ENCODE measurements at places on chromosomes 1 and 21.

GRCh38 chr1:14136152-14136763, 436.3 kb downstream of the PRDM2 start:
- no peak for DNase-seq

- no peak for DNase-seq
Measured at GRCh38 chr1:50488356-50488755, 65.1 kb upstream of the DMRTA2 start.

DNA sequence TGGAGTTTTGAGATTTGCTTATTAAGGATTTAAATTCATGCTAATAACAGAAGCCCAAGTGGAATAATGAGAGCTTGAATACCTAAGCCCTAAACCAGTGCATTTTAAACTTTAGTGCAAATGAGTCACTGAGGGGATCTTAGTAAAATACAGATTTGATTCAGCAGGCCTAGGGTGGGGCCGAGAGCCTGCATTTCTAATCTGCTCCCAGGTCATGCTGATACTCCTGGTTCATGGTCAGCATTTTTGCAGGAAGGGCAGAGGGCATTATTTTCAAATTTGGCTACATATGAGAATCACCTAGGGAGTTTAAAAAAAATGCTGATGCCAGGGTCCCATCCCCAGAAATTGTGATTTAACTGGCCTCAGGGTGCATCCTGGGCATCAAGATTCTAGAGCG, 39.3 kb downstream of the DNTTIP2 start:
- DNase-seq, result no peak

DNA sequence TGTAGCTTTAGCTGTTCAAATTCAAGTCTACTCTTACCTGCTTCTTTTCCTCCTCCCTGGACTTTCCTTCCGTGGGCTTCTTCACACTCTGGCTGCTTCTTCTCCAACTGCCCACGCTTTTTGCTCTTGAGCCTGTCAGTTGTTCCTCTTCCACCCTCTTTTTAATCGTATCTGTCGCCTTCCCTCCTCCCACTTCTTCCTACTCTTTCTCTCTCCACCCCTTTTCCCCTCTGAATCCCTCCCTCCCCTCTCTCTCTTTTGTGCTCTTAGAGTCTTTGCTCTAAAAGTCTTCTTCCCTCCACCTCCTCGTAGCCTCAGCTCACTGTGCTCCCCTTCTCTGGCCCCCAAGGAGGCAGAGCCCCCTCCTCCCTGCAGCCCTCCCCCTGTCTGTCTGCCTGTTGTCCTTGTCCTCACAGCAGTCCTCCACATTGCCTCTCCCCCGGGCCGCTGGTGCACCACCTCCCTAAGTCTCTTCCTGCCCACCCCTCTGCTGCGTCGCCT, 12.9 kb upstream of the GJA5 start:
- no peak for DNase-seq

DNA sequence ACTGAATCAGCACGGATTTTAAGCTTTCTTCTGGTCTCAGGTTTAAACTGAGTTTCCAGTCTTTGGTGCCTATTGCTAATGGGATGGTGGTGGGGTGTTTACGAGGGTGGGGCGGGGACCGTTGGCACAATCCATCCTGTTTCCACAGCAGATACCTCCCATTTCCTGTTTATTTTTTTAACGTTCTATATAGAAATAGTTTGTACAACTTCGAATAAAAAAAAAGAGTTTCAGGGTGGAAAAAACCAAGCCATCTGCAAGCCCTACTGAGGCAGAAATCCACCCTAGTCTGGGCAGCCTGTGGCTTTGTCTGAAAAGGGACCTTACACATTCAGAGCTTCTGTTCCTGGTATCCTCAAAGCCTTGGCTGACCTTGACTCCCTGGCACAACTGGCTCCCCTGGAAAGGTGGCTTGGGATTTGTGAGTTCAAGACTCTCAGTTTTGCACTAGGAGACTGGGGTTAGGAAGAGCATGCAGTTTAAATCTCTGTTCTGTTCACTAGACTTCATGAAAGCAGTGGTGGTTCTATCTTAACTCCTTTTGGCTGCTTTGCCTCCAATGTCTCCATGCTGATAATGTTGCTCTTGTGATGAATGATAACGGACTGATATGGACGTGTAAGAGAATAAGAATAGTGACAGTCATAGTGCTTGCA, 46.7 kb downstream of the VANGL2 start:
- no peak for DNase-seq

DNA sequence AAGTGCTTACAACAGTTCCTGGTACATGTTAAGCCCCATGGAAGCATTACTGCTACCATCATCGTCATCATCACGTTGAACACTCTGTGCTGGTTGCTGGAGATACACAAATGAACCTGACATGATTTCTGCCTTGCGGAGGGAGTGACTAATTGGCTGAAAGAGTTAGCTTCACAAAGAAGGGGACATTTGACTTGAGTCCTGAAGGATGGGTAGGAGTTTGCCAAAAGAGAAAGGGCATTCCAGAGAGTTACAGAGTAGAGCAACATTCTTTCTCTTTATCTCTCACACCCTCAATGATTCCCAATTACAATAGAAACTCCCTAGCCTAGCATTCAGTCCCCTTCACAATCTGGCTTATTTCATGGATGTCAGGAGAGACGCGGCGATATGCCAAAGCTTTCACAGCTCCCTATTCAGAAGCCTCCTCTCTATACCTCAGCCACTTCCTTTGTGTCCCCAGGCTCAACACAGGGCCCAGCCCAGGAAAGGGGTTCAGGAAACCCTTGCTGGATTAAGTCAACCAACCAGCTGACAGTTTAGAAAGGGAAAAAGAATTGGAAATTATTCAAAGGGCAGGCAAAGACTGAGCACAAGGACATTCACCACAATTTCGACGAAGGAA, 38.0 kb downstream of the SLC1A7 start:
- no peak for DNase-seq

DNA sequence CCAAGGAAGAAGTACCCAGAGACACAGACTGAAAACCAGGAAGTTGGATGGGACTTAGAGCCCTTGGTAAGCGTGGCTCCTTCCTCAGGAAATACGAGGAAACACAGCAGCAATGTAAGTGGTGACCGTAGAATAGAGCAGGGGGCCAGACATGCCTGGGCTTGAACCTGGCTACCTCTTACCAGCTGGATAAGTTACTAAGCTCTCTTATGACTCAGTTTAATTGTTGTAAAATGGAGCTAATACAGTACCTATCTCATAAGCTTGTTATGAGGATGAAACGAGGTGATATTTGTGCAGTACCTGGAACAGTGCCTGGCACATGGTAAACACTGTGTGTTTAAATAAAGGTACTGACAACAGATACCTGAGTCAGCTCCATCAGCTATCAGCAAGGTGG, 19.2 kb downstream of the EBNA1BP2 start:
- no peak for DNase-seq

- DNase-seq, result no peak
Measured at GRCh38 chr1:92995441-92996430, 34.5 kb upstream of the DIPK1A start.

DNA sequence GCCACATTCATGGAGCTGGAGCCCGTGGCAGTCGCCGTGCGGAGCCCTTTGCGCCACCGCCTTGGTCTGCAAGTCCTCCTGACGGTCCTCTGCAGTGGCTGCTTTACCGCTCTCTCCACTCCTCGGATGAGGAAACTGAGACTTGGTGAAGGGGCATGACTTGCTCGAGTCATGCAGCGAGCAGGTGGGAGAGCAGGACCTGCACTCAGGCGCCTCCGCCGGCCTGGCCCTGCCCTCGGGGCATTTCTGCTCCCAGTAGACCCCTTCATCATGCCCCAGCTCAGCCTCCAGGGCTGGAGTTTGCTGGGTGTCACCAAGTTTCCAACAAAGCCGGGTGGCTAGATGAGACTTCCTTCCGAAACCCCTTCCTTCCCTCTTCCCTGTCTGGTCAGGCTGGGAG, 100.0 kb upstream of the TARDBP start:
- DNase-seq, result no peak

DNA sequence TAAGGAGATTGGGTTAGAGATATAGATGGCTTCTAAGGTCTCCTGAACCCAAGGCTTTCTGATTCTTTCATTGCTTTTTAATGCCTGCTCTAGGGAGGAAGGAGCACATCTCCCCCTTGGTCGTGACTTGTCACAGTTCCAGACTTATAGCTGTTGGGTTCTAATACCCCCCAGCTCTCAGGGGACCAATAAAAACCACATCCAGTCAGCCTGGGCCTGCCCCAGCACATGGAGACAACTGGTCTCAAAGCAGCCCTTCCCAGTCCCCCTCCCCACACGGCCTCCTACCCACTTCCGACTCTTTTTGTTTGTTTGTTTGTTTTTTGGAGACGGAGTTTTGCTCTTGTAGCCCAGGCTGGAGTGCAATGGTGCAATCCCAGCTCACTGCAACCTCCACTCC, 23.3 kb downstream of the QSOX1 start:
- DNase-seq, result no peak

- no peak for DNase-seq
Measured at GRCh38 chr1:58905126-58905490, 121.3 kb upstream of the JUN start.

GRCh38 chr1:221059506-221059905, 180.3 kb downstream of the HLX start:
- DNase-seq, result no peak

DNA sequence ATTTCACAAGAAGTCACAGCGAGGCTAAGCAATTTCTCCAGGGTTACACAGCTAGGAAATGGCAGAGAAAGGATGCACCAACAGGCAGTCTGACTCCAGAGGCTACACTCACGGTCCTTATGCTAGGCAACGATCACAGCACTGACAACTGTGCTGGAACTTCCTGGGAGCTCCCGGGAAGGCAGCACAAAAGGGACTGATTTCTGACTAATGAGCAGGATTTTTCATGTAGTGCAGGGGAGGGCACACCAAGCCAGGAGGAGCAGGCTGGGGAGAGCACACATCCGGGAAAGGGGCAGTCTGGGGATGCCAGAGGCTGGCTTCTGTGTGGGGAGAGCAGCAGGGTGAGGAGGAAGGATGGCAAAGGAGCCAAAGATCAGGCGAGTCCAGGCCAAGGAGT, 486.7 kb downstream of the OMA1 start:
- DNase-seq, result no peak

DNA sequence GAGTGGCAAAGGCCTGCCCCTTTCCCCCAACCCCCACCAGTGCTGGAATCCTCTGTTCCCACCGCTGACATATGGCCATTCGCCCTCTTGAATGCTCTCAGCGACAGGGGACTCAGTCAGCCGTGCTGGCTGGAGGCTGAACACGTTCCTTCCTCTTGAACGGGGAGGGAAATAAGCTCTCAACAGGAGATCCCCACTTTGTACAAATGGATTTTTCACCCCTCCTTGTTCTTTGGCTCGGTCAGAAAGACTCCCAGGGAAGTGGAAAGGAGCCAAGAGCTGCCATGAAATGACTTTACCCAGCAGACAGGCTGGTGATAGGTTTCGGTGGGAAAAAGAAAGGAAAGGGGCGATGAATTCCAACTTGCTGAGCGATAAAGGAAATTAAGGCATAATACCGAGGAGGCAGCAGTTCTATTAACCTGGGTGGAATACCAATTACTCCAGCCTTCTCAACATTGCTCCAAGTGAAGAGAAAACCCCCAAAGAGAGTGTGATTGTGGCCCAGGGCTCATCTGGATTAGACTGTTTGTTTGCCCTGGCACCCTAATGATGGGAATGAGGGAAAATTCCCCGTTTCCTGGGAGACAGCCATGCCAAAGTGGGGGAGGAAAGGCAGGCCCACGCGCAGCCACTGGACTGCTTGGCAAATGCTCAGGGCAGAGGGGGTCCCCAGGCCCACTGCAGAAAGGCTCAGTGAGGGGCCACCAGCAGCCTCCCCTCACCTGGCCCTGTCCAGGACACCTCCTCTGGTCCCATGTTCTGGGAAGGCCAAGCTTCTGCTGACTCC, 23.9 kb downstream of the LRP8 start:
- no peak for DNase-seq

GRCh38 chr1:107942814-107943213, 22.2 kb downstream of the VAV3 start:
- DNase-seq, result no peak

GRCh38 chr1:10604966-10605365, 130.2 kb downstream of the PEX14 start:
- no peak for DNase-seq

DNA sequence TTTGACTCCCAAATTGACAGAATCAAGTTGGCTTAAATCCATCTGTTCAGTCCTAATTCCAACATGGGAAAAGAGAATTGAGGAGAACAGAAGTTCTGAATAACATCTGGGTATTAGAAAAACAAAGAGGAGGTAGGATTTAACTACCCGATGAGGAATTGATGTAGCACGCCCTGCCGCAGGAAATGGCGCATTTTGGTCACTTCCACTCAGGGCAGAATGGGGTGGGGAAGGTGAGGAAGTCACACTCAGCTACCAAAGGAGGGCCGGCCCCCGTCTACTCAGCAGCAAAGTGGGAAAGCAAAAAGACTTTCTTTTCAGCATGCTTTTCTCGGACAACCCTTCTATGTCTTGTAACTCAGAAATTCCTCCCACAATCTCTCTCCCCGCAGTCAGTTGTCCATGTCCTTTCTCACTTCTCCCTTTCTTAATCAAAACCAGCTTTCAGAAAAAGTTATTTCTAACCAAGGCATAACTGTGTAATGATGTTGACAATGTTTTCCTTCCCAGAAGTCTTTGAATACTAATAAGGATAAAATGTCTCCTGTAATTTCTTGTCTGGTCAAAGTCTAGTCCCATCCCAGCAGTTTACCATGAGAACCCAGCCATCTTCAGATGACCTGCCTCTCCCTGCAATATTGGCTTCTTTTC, 60.5 kb upstream of the SIPA1L2 start:
- no peak for DNase-seq

DNA sequence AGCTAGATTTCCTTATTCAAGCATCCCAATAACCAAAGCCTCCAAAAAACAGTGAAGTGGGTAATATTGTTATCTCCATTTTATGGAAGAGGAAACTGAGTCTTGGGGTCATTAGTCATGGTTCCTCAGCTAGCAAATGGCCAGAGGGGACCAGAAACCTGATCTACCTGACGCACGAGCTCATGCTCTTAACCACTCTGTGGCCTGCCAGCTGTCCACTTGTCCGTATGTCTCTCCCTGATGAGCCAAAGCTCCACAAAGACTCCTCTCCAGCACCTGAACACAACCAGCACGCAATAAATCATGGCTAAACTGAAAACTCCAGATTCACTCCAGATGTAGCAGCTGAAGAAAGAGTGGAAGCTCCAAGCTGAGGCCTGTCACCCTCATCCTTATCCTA, 5.8 kb downstream of the CAPN8 start:
- no peak for DNase-seq

- DNase-seq, result no peak
Measured at GRCh38 chr21:35768187-35768586, 292.1 kb downstream of the SETD4 start.

GRCh38 chr21:39938086-39938625, 70.9 kb downstream of the PCP4 start:
- no peak for DNase-seq

GRCh38 chr1:66685670-66686069, 66.6 kb upstream of the DYNLT5 start:
- no peak for DNase-seq

GRCh38 chr21:41387042-41387819, 25.4 kb downstream of the MX2 start:
- no peak for DNase-seq

DNA sequence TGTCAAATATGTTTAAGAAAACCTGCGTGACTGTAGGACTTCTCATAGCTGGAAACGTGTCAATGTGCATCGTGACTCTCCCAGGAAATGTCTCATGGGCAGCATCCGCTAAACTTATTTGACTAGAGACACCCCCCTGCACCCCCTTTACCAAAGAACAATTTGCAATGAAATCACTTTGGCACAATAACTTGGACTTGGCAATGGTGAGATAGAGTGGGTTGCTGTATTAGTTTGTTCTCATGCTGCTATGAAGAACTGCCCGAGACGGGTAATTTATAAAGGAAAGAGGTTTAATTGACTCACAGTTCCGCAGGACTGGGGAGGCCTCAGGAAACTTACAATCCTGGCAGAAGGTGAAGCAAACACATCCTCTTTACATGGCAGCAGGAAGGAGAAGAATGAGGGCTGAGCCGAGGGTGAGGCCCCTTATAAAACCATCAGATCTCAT, 13.8 kb downstream of the CLDN14 start:
- DNase-seq, result no peak
